ENCODE measurements at places on chromosomes 7 and 10. TPM values are rescaled to one million over a fixed set of nuclear protein-coding genes. Genes with fewer than 3 reads are reported as not detected.

Gene FAM237B
- total RNA-seq, result not detected

Gene GPC2
- total RNA-seq, result 0.72 TPM

Gene SFRP5
- total RNA-seq, result 0.94 TPM

Gene GPR26
- not detected for total RNA-seq

Gene FAM20C
- total RNA-seq, result 87.9 TPM

Gene FRMD4A
- total RNA-seq, result 66.7 TPM

Gene NAT16
- 0.11 TPM for total RNA-seq

Gene SYT15
- total RNA-seq, result 0.08 TPM

Gene GBX1
- total RNA-seq, result not detected

Gene UCMA
- total RNA-seq, result not detected

Gene SGCE
- 27.2 TPM for total RNA-seq

Gene ZNF398
- total RNA-seq, result 9.0 TPM

Gene FAM241B
- total RNA-seq, result 0.24 TPM

Gene INA
- not detected for total RNA-seq

Gene SHH
- not detected for total RNA-seq

Gene GIMAP6
- 0.05 TPM for total RNA-seq

Gene FZD8
- total RNA-seq, result 44.6 TPM

Gene FAM170B
- not detected for total RNA-seq

Gene SUN3
- 1.2 TPM for total RNA-seq

Gene KEL
- 0.45 TPM for total RNA-seq

Gene MRPS16
- total RNA-seq, result 60.8 TPM

Gene LMTK2
- 9.1 TPM for total RNA-seq
